Stimulated activated CD8-positive, alpha-beta memory T cell treated with anti-CD3 and anti-CD28 coated beads, Interleukin-7, amount 100 ng/mL, for 48 hours (primary cell): ENCODE measurements at places on chromosomes 2 and 18.

DNA sequence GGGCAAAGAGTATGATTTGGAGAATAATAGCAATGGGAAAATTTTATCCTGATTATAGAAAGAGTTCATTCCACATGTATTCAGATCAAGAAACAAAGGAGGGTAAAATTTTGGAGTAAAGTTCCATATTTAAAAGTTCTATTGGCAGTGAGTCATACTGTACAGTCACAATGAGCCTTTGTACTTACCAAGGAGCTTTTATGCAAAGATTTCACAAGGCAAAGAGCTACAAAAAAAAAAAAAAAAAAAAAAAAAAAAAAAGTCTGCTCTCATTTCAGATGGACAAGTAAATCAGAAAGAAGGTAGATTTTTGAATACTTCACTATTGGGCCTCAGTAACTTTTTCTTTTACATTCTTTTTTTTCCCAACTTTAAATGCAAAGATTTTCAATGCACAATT lies 1802.2 kb upstream of the PIK3C3 start:
- DNase-seq = no peak

- DNase-seq = no peak
Observed at GRCh38 chr2:136135921-136136906, 18.3 kb upstream of the CXCR4 start.

DNA sequence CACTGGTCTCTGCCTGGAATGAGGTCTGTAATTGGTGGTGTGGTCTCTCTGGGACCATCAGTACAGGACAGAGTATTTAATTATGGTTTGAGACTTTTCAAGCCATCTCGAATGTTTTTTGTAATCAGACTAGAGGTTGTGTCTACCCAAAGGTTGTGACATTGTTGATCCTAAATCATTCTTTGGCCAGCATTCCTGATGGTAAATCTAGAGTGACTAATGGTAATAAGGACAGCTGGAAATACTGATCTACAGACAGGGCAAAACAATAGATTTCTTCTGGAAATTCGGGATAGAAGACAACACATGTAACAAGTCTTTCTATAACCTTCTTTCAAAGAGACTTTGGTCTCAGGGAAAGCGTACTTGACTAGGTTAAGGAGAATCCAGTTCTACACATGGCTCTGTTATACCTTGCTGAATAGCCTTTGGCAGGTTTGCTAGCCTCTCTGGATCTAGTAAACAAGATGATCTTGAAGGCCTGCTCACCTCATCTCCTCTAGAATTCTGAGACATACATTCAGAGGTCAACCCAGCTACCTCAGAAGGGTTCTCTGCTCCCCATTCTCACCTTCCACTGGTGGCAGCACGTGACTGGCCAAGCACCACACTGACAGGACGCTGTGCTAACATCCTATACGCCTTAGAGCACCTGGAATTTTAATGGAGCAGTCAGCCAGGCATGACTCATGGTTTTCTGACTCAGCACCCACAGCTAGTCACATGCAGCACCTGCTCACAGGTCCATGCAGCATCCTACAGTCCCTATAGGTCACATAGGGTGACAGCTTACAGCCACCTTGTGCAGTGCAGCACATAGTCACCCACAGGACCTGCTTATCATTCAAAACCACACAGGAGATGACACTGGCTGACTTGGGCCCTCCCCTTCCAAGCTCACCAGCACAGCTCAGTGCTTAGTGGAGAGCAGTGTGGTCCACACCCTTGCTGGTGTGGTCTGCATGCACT lies 12.2 kb downstream of the PLB1 start:
- DNase-seq = peak; percentile 5

DNA sequence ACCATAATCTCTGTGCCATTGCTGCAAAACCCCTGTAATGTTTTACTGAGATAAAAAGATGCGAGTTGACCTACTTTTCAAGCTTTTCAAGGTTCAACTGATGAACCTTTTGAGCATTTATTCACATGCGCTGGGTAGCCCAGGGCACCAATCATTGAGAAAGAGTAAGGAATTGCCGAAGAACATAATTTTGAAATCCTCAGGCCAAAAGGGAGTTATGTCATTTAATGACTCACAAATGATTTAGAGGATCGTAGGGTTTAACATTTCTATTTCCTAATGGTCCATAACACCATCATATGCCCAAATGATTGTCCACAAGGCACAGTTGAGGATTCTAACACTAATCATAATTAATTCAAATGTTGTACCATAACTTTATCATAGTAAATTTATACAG lies 20.2 kb upstream of the DLX1 start:
- DNase-seq = no peak
